ENCODE measurements at places on chromosomes 7 and 10. TPM values are rescaled to one million over a fixed set of nuclear protein-coding genes. Genes with fewer than 3 reads are reported as not detected.

The LIPJ gene
- 0.40 TPM for total RNA-seq

The SFTPA1 gene
- total RNA-seq, result not detected

DNA sequence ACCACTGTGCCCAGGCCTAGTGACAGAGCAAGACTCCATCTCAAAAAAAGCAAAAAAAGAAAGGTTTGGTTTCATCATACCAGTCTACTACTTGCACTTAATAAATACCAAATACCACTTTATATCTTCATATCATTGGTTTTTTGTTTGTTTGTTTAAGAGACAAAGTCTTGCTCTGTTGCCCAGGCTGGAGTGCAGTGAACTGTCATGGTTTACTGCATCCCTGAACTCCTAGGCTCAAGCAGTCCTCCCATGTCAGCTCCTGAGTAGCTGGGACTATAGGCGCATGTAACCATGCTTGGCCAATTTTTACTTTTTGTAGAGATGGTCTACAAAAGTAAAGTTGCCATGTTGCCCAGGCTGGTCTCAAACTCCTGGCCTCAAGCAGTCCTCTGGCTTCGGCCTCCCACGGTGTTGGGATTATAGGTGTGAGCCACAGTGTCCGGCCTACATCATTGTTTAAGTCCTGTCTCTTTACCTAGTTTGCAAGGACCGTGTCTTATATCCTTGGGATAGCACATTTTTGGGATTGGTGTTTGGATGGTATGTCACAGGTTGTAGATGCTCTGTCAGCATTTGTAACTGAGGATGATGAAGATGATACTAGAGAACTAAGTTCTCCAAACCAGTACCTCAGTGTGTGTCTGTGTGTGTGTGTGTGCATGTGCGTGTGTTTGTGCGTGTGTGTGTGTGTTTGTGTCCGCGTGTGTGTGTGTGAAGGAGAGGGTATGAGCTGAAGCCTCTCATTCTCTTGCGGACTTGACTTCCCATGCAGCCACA is 9.3 kb downstream of the LMTK2 start:
- DNase-seq, result no peak

The CPVL gene
- 42.2 TPM for total RNA-seq

GRCh38 chr7:130297628-130298543 is 4.9 kb downstream of the CPA4 start:
- DNase-seq, result no peak

DNA sequence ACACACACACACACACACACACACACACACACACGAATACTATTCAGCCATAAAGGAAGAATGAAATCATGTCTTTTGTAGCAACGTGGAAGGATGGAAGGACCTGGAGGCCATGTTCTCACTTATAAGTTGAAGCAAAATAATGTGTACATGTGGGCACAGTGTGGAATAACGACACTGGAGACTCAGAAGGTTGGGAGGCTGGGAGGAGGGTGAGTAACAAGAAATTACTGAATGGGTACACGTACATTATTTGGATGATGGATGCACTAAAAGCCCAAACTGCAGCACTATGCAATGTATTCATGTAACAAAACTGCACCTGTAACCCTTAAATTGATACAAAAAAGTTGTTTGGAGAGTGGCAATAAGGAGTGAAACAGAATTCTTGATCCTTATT is 32.1 kb downstream of the KMT2C start:
- no peak for DNase-seq

DNA sequence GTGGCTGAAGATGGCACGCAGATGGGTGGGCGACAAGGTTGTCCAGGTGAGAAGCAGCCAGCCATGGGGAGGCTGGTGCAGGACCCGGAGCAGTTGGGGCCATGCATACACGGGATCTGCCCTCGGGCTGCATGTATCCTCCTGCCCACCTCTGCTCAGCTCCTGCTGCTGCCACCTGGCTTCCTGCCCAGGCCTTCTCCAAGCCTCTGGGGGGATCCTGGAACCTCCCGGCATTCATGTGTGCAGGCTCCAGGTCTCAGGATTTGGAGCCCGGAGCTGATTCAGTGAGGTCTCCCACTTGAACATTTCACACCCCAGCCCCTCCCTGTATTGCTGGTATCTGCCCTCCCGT is 27.0 kb downstream of the PDGFA start:
- no peak for DNase-seq

The FAM241B gene
- total RNA-seq, result 5.1 TPM

GRCh38 chr7:131586259-131586658 is 29.8 kb upstream of the PODXL start:
- DNase-seq, result no peak

The SCART1 gene
- total RNA-seq, result 1.7 TPM

The FFAR4 gene
- 0.06 TPM for total RNA-seq

DNA sequence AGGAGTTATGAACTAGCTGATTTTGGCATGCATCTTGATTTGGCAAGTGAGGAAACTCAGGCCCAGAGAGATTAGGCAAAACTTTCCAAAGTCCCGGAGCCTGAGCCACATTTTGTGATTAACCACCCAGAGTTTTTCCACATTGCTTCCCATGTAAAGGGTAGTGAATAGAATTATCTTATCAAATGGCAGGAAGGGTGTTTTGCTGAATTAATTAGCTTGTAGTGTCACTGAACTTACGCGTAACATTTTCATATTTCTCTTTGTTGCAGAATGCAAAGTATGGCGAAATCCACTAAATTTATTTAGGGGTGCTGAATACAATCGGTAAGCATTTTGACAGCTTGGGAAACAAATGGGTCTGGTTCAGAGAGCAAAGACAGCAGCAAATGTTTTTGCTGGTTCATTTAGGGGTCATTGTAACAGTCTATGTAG is 176.2 kb downstream of the ST7 start:
- no peak for DNase-seq

- DNase-seq, result no peak
Measured at GRCh38 chr10:75694790-75695189, 263.4 kb downstream of the LRMDA start.

The TEX36 gene
- 0.40 TPM for total RNA-seq

DNA sequence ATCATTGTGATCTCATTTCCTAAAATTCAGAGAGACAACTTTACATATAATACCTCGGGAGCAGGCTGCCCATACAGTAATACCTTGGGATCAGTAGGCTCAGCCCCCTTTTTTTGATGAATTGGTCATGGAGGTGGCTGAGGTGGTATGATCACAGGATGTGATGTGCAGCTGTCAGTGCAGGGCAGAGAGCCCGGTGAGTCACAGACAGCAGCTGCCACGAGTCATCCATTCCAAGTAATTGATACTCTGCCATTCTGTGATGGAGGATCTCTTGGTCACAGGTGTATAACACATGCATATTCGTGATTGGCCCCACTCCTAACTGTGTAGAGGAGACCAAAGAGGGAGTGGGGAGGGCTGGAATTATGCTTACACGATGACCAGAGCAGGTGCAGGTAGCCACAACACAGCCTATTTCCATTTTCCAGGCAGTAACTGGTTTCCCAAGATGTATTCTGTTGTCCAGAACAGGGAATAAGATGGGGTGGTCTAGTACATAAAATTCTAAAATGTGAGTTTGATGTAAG is 14.1 kb downstream of the NRCAM start:
- DNase-seq, result no peak

The SPDYE6 gene
- not detected for total RNA-seq

- no peak for DNase-seq
Measured at GRCh38 chr10:100780324-100780723, 34.9 kb downstream of the PAX2 start.

The RELN gene
- total RNA-seq, result 31.9 TPM

DNA sequence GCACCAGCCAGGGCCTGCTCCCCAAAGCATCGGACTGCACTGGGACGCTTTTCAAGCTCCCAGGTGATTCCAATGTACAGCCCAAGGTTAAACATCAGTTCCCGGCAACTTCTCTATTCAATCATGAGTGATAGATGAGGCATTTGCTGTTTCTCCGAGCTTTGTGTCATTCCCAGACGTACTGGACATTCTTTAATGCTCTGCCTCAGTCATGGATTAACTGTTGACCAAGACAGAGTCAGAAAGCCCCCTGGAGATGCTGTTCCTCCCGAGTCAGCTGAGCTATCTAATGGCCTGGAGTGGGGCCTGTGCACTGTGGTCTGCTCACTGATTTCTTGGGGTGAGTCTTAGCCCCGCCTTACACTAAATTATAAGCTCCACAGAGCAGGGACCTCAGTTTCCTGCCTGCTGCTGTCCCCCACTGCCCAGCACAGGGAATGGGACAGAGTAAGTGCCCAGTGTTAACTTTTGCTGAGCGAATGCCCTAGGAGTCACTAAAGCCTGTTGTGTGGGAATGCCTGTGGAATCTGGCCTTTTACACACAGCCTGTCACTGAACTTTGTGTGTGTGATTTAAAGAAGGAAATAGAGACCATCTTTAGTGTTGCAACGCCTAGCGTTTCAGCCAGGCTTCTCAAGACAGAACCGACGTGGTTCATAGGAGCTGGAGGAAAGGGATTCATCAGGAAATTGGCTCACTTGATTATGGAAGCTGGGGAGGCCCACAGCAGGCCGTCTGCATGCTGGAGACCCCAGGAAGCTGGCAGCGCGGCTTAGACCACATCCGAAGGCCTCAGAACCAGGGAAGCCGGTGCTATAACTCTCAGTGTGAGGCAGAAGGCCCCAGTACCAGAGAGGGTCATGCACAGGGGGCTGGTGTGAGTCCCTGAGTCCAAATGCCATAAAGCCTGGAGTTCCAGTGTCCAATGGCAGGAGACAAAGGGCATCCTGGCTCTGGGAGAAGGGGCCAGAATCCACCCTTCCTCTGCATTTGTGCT is 29.3 kb upstream of the RNF32 start:
- DNase-seq, result no peak

The TUBAL3 gene
- 0.66 TPM for total RNA-seq

DNA sequence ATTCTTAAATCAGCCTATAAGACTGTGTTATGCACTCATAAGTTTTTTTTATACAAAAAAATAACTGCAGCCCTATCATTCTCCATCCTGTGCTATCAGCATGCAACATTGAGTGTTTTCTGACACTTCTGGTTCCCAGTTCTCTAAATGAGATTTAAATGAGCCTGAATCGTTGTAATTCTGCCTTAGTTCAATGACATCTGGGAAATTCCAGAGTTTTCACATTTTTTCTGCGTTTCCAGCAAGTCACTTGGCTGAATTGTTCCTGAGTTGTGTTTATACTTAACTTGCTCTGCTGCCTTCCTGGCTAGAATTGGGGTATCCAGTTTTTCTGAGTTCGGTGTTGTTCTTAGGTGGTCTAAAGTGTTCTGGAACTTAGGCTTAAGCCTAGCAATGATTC is 636.1 kb upstream of the FZD8 start:
- DNase-seq, result no peak

The SYT15 gene
- total RNA-seq, result 4.5 TPM

DNA sequence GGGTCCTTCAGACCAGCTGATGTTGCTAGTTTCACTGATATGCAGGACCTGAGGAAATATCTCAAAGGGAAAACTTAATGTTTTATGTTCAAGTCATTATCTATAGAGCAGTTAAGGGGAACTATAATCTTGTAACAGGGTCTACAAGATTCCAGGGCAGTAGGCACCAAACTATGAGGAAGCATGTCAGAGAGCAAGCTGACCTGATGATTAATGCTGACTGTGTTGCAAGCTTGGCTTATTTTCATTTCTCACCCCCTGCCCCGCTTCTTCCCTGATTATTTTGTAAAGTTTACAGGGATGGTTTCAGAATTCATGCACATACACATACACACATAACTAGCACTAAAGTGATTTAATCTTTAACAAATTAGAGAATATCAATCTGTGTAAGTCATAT is 84.3 kb upstream of the CACNA2D1 start:
- no peak for DNase-seq

GRCh38 chr7:108351729-108352131 is 104.5 kb downstream of the NRCAM start:
- no peak for DNase-seq

GRCh38 chr7:157613575-157614322 is 276.9 kb downstream of the DNAJB6 start:
- DNase-seq, result no peak

- DNase-seq, result no peak
Measured at GRCh38 chr7:129169171-129169671, 19.2 kb upstream of the SMO start.

- DNase-seq, result no peak
Measured at GRCh38 chr7:148912758-148913541, 28.9 kb upstream of the EZH2 start.

The ADAM22 gene
- total RNA-seq, result 27.2 TPM

DNA sequence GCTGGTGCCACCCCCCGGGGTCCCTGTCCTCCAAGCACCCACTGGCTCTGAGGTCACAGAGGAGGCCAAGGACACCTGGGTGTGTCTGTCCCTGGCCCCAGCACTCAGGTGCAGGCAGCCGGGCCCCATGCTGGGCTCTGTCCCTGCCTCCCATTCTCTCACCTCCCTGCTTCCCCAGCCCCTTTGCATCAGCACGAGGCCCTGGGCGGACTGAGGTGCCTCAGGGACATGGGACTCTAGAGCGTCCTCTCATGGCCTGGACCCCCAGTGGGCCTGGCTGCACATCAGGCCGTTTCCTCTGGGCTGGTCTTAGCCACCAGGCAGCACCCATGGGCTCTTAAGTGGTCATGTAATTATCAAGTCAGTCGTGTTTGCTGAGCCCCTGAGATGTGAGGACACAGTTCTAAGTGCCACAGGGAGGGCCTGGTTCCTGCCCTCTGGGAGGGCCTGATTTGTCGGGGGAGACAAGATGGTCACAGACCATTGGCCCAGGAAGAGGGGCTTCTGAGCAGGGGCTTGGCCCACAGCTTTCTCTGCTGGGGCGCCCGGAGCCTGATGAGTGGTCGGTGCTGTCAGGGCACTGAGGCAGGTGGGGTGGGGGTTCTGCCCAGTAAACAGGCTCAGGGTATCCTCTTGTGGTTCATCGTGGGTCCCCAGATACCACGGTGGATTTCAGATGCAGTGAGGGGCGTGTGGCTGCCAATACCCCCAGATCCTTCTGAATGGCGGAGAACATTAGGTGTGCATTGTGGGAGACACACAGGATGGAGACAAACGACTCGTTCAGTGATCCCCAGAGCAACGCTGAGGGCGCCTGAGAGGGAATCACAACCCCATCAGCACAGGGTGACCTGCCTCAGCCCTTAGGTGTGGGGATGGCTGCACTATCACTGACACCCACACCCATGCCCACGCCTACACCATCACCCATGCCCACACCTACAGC is 152.5 kb downstream of the WDR37 start:
- no peak for DNase-seq

- DNase-seq, result no peak
Measured at GRCh38 chr10:6917125-6917524, 337.0 kb upstream of the PRKCQ start.

DNA sequence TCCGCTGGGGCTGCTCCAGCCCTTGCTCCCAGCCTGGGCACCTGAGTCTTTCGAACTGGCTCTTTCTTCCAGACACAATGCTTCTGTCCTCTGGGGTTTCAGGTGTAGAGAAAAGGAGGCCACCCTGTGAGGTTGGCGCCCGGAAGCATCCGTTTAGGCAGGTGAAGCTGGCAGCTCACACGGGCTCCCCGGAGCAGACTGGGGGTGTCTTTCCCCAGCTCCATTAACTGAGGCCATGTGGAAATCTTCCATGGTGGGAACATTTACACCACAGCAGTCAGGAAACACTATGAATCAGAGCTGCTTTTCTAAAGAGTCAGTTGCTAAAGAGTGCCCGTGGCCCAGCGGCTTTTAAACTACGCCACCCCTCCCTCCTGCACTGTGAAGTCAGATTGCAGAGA is 29.2 kb downstream of the PRKAG2 start:
- DNase-seq, result no peak

Data from spinal cord (tissue), 10 donors.